ENCODE measurements at places on chromosomes 7 and 10.

DNA sequence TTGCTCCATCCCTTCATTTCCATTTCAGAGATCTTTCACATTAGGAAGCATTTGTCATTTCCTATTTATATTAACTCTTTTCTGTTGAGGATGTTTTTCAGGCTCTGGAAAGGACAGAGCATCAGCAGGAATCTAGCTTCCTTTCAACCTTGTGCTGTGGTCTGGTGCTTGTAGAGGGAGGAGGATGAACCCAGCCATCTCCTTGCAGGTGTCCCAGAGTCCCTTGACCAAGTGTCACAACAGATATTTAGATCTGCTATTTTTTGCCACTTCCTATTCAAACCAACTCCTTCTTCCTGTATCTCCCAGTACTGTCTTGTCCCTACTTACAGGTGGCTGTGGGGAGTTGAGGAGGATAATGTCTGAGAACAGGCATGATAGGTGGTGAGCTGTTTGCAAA lies 742.8 kb downstream of the GRID1 start:
- no peak for DNase-seq

DNA sequence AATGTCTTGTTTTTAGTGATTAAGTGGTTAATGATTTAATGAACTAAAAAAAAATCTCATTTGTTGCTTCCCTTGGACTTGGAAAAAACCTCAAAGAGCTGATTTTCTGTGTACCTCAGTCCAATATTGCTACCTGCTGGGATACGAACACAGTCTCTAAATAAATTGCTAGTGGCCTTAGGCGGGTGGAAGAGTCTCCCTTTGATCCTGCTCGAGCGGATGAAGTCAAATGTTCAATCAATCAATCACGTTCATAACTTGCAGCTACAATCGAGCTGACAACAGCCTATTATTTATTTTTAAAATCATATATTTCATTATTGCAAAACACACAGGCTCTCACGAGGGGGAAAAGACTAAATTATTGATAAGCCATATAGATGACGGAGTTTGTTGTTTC lies 57.3 kb upstream of the HABP2 start:
- no peak for DNase-seq

- DNase-seq, result no peak
Measured at GRCh38 chr10:25914776-25915175, 19.3 kb upstream of the MYO3A start.

DNA sequence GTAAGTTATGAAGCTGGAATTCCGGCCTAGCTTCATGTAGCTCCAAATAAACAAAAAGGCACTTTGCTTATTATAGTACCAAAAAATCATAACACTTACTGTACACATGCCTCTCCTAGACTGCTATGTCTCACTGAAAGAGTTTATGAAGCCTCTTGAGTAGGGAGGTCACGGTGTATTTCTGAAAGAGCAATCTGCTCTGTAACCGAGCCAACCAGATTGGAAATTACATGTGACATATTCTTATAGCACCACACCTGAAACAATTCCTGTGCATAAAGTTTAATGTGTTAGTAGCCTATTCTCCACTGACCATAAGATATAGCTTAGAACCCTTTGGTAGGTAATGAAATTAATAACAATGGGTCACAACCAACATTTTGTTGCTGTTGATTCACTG lies 1.3 kb upstream of the FAM3C start:
- DNase-seq, result no peak

- DNase-seq, result no peak
Measured at GRCh38 chr7:90690159-90690858, 94.2 kb downstream of the CDK14 start.

DNA sequence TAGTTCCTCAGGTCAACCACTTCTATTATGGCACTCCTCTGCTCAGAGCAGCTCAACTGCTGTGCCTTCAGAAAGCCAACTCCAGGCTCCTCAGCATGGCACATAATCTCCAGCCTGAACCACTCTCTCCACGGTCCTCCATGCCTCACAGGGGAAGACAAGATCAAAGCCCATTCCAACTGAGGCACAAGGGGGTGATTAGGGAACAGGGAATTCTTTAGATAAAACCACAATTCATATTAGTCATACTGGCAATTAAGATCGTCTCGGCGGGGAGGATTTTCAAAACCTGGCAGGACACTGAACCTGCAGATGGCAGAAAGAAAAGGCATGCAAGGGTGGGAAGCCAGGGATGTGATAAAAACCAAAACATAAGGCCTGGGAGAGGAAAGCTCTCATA lies 361.6 kb downstream of the FGFR2 start:
- no peak for DNase-seq

- DNase-seq, result no peak
Measured at GRCh38 chr7:140262242-140262903, 85.6 kb upstream of the KDM7A start.

Data from activated CD4-positive, alpha-beta T cell treated with anti-CD3 and anti-CD28 coated beads, Interleukin-2, amount 10 ng/mL, durations not matched to agents 7 days and 5 days (primary cell).